ENCODE measurements at places on chromosomes 7 and 10.

GRCh38 chr7:99290980-99291607 lies 18.5 kb downstream of the MYH16 start:
- no peak for DNase-seq

GRCh38 chr7:43700059-43700501 lies 29.2 kb downstream of the COA1 start:
- DNase-seq: no peak

GRCh38 chr10:118106426-118106825 lies 59.7 kb upstream of the RAB11FIP2 start:
- peak; percentile 18 for DNase-seq

- no peak for DNase-seq
Observed at GRCh38 chr7:30743371-30744074, 8.4 kb upstream of the INMT start.

DNA sequence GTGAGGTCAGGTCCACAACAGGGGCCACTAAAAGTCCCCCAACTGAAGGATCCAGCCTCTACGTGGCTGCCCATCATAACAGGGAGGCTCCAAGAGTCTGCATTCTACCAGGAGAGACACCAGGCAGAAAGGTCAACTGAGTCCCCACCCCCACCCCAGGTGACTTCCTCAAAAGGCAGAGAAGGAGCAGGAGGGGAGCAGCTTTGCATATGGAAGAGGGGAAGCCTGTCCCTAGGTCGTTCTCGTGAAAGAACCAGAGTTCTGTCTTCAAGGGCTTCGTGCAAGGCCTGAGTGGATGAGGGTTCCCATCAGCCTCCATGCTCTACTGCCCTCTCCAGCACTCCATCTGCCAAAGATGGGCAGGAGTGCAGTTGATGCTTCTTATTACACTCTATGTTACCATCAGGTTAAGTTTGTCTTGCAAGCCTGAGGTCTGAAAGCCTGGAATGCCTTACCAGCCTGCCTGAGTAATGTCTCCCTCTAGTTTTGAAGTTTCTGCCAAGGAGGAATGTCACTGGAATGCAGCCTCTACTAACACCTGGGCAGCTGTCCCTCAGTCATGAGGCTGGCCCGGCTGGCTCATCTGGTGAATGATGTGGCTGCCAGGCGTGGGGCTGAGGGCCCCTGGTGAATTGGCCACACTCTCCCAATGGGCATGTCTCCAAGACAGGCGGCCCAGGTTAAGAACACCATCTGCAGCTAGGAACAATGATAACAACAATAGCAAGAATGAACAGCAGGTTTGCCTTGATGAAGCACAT lies 54.3 kb upstream of the SMNDC1 start:
- DNase-seq: no peak

GRCh38 chr7:12162415-12163113 lies 48.5 kb upstream of the TMEM106B start:
- DNase-seq: no peak

DNA sequence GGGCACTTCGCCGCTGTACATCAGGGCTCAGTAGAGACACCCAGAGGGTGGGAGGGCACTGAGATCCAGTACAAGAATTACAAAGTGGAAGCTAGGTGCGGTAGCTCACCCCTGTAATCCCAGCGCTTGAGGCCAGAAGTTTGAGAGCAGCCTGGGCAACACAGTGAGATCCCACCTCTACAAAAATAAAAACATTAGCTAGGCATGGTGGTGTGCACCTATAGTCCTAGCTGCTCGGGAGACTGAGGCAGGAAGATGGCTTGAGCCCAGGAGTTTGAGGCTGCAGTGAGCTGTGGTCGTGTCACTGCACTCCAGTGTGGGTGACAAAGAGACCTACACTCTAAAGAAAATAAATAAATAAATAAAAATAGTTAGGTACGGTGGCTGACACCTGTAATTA lies 64.0 kb downstream of the CLEC2L start:
- DNase-seq: no peak

- DNase-seq: no peak
Observed at GRCh38 chr7:2626498-2627117, 5.2 kb upstream of the TTYH3 start.

- no peak for DNase-seq
Observed at GRCh38 chr7:70711452-70711851, 420.5 kb upstream of the GALNT17 start.

DNA sequence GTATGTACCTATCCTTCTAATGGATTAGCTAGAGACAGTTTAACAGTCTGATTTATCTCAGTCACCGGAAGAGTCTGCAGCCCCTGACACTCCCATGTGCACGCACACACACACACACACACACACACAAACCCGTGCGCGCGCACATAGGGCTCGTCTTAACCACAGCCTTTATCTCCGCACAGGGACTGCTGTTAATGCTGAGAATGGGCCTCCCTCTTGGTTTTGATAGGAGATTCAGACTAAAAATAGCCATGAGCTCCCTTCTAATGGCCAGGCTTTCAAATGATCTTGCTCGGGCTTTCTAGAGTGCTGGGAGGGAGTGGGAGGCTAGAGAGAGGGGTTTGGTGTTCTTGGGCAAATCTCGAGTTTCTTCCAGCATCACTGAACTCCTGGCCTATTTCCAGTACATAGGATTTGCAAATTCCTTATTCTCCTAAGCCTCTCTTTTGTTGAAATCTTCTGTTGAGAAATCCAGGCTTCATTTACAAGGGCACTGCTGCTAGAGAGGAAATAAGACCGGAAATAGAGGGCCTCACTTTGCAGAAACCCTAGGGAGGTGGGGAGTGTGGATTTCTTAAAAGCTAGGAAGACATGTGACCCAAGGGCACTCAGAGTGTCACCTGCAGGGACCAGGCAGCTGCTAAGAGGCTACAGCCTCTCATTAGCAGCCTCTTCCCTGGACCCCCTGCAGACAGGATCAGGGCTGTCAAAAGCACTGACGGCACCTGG lies 2.4 kb downstream of the TMEM72 start:
- DNase-seq: no peak

- no peak for DNase-seq
Observed at GRCh38 chr7:102264367-102264891, 22.2 kb upstream of the SH2B2 start.

GRCh38 chr10:114102256-114102655 lies 58.6 kb downstream of the ADRB1 start:
- DNase-seq: no peak

DNA sequence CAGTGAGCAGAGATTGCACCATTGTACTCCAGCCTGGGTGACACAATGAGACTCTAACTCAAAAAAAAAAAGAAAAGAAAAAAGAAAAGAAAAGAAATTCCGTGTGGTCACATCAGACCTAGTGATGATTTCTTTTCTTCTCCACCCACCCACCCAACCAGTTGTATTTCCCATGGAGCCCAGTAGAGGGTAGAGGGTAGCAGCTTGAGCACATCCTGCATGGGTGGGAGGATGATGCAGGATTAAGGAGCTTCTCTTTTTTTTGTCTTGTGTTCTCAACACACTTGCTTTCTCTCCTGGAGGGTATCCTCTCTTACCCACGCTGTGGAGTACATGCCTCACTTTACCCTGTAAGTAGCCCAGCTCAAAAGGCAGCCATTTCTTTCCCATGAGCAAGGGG lies 118.6 kb upstream of the CARD11 start:
- no peak for DNase-seq

DNA sequence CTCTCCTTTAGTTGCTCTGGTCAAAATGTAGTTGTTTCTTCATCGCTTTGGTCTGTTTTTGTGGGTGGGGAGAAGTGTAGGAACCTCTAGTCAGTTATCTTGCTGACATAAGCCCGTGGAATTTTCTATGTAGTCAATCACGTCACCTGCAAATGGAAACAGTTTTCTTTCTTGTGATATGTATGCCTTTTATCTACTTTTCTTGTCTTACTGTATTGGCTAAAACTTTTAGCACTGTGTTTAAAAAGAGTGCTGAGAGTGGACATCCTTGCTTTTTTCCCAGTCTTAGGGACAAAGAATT lies 42.3 kb downstream of the AKR1E2 start:
- no peak for DNase-seq

GRCh38 chr10:69392481-69393000 lies 24.2 kb downstream of the TACR2 start:
- DNase-seq: peak; percentile 83

DNA sequence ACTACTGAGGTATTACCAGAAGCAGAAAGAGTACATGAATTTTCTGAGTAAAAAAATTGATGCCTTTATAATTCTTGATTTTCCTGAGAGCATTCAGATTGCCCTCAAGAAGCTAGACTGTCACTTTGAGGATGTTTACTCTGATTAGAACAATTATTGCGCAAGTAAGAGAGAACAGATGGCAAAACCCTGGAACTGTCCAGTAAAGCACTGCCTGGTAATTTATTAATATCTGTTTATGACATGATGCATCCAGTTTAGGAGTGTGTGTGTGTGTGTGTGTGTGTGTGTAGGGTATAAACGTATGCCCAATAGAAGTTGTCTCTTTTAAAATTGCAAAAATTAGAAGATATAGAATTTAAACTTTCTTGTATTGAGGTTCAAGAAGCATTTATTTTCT lies 379.7 kb downstream of the PHTF2 start:
- no peak for DNase-seq

DNA sequence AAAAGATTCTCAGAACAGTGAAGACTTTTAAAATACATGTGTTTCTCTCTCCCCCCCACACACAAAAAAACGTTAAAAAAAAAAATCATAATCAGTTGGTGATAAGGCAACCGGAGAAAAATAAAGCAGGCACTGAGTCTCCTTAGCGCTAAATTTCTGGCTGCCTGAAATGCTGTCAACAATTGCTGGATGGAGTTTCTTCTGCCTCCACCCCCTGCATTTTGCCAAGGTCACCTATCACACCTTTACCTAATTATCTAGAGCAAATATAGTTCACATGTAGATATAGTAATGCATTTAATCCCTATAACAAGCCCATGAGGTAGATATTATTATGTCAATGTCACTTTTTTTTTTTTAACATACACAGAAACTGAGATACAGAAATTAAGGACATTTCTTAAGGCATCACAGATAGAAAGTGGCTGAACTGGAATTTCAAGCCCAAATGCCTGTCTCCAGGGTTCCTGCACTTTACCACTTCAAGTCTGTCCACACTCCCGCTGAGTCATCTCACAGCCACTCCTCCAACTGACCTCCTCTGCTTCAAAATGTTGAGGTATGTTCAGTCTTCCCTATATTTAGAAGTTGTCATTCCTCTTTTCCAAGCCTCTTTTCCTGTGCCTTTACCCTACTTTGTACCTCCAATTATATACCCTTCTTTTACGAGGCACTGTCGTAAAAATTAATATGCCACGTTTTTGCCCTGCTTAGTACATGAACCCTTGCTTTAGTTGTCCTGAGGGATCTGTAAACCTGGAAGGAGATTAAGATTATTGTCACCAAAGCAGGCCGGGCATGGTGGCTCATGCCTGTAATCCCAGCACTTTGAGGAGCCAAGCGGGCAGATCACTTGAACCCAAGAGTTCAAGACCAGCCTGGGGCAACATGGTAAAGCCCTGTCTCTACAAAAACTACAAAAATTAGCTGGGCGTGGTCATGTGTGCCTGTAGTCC lies 72.8 kb upstream of the MPP7 start:
- no peak for DNase-seq

DNA sequence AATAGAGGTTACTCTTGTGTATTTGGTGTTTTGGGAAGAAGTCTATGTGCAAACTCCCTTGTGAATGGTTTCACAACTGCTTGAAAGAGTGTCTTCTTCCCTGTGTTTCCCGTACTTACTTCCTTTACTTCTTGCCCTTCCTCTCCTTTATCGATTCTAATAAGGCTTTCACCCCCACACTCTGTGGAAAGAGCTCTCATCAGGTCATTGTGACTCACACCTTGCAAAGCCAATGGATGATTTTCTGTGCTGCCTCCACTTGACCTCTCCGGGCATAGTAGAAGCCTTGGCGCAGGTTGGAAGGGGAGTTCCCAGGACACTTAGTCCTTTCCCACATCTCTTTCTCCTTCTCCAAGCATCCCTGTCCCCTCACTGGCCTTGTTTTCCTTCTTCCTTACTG lies 6.2 kb upstream of the TSPAN15 start:
- DNase-seq: no peak

GRCh38 chr7:135335628-135336139 lies 102.0 kb downstream of the STRA8 start:
- peak; percentile 84 for DNase-seq

DNA sequence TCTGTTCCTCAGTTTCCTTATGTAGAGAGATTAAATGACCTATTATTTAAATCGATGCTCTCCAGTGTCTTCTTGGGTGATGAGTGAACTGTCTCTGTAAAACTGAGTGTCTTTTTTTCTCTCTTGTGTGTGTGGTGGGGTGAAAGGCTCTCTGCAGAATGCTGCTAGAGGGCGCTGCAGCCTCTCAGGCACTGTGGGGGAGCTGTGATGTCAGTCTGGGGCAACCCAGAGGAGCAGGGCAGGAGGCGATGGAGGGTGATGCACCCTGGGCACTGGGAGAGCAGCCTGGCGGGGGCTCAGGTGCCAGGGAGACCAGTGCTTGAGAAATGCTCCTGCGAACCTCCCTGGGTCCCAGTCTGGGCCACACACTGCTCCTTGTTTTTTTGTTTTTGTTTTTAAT lies 110.1 kb upstream of the POM121L12 start:
- no peak for DNase-seq

GRCh38 chr10:72248468-72249151 lies 25.1 kb upstream of the DDIT4 start:
- DNase-seq: peak; percentile 27

DNA sequence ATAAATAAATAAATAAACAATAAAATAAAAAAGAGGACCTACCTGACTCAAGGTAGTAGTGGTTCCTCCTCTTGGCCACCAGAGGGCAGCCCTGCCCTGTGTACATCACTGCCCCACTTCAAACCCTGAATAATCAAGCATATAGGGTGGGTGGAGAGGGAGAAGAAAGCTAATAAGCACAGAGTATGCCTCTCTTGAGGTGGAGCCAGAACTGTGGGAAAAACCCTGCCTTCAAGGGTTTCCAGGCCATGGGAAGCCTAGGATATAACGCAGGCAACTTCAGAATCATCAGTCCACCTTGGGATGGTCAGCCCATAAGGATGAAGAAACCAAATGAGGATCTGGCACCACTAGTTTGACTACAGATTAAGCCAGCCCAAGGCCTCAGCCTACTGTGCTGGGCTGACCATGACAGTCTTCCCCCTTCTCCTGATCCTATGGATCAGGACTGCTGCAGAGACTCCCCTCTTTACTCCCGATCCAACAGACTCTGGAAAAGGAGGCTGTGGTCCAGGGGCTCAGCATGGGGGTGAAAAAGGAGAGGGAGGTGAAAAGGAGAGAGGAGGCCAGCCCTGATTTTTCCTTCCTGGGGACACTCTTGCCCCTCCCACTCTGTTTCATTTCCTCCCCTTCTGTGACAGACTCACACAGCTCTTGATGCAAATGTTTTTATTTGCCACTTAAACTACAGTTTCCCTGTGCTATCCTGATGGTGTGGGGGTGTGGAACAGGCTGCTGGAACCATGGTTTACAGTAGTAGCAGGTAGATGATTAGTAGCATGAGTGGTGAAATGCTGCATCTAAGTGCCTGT lies 10.1 kb downstream of the AVPI1 start:
- DNase-seq: no peak

GRCh38 chr10:120495226-120496009 lies 38.4 kb downstream of the PLPP4 start:
- DNase-seq: no peak

- no peak for DNase-seq
Observed at GRCh38 chr7:108204281-108204796, 74.2 kb upstream of the LAMB4 start.
